ENCODE measurements at places on chromosomes 5 and 9.
A peak's percentile ranks its signal among the peaks of the same experiment; 100 is the strongest.

- DNase-seq = no peak
Observed at GRCh38 chr5:148376198-148376597, 7.6 kb upstream of the FBXO38 start.

- DNase-seq = no peak
Observed at GRCh38 chr9:117114768-117115167, 300.1 kb downstream of the ASTN2 start.

DNA sequence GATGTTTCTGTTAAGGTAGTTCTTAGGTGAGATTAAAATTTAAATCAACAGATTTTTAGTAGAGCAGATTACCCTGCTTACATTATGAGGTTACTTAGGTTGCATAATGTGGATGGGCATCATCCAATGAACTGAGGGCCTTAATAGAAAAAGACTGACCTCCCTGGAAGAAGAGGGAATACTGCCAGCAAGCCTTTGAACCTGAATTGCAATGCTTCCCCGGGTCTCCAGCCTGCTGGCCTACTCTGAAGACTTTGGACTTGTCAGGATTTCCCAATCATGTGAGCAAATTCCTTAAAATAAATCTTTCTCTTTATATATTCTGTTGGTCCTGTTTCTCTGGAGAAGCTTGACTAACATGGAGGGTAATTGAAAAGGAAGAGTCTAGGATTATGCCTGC, 542.1 kb upstream of the ARRDC3 start:
- DNase-seq = no peak

DNA sequence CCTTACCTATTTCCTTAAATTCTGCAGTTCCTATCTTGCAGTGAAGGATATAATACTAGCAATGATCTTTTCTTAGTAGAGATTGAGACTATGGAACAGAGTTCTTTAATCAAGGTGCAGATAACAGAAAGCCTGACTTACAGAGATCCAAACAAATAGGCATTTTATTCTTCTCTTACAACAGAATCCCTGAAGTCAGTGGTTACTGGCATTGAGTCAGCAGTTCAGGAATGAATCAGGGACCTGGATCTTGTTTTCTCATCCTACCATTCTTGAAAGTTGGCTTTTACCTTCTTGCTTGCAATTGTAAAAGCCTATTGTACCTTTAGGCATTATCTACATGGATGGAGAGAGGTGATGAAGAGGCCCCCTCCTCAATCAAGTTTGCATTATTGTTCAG, 47.5 kb upstream of the TLE4 start:
- DNase-seq = no peak

DNA sequence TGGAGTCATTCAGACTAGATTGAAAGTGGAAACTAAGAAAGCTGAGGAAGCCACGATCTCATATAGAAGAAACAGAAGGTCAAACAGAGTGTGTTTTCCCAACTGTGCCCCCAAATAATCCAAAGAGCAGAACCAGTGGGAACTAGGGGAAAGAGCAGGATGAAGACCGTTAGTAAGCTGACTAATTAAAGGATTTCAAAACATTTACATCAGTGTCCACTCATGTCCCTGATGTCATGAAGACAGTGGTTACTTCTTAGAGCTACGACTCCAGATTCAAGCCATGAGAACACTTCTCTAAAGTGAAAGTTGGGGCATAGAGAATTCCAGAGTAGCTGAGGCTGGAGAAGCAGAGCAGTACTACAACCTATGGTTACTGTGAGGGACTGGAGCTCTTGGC, 119.6 kb upstream of the SLC12A2 start:
- no peak for DNase-seq

GRCh38 chr5:139650031-139650688, 2.0 kb downstream of the CXXC5 start:
- DNase-seq = no peak

DNA sequence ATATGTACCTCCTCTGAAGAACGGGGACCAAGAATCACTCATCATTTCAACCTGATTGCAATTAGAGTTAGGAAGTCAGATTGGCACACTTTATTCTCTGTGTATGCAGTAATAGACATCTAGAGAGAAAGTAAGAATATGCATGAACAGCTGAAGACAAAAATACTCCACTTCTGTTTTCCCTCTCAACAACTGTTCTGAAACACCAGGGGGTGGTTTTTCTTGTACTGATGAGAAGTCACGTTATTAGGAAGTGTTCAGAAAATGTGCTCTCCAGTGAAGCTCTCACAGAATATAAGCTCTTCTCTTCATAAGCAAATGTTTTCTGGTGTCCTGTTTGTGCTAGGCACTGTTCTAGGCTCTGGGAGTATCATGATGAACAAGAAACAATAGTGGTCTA, 531.7 kb upstream of the C9orf72 start:
- no peak for DNase-seq

DNA sequence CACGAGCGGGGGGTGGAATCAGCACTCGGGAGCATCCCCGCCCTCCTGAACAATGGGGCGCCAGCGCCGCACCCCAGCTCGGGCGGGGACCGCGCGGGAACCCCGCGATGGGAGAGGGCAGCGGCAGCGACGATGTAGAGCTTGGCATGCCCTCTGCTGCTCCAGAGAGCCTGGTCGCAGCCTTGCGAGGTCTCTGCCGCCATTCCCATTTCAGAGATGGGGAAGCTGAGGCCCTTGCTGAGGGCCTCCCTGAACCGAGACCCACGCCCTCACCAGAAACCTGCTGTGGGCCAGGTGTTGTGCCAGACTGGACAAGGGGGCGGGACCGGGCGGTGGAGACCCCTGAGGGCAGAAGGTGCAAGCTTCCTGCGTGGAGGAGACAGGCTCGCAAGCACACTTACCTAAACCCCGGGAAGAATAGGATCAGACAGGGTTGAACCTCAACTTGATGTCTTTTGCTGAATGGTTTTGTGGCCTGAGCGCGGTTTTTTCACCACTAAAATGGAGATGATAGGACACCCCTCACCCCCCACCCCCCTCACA, 647 bp upstream of the MEGF9 start:
- no peak for DNase-seq

DNA sequence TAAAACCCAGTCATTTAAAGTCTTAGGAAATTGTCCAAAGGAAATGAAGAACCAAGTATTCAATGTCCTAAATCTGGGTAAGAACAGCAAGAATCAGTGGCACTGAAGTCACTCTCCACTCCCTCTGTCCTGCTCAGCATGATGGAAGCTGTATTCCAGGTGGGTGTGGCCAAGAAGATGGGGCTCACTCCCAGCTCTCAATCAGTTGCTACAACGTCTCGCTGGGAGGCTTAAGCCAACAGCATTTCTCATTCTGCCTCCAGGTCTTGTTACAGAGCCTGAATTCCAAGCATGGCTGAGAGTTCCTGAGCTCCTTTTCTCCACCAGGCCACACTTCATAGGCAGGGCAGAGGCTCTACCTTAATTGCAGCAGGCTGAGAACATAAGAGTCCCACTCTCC, 41.2 kb upstream of the TRIO start:
- no peak for DNase-seq

DNA sequence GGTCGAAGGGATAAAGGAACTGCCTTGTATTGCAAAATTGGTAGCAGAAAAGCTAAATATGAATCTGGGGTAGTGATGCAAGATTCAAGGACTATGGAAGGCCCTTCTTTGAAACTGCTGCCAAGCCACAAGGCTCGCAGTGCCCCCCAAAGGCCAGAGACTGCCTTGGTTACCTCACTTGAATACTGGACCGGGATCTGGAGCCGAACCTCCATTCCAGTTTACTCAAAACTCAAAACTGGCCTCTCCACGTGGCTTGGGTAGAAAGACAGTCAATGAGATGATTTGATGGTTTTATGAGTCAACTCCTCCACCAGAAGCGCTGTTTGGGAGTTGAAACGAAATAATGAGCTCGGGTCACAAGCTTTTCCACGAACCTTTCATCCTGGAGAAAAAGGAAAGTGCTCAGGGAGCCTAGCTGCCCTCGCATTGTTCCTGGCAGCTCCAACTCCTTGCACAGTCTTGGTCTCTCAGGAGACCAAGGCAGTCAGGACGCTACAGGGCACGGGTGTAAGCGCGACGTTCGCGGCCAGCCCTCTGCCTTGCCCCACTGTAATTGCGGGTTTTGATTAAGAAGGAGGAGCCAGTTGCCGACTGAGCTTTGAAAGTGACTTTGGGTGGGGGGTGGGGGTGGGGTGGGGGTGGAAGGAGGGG, 2.8 kb downstream of the ST8SIA4 start:
- DNase-seq = peak; percentile 53

DNA sequence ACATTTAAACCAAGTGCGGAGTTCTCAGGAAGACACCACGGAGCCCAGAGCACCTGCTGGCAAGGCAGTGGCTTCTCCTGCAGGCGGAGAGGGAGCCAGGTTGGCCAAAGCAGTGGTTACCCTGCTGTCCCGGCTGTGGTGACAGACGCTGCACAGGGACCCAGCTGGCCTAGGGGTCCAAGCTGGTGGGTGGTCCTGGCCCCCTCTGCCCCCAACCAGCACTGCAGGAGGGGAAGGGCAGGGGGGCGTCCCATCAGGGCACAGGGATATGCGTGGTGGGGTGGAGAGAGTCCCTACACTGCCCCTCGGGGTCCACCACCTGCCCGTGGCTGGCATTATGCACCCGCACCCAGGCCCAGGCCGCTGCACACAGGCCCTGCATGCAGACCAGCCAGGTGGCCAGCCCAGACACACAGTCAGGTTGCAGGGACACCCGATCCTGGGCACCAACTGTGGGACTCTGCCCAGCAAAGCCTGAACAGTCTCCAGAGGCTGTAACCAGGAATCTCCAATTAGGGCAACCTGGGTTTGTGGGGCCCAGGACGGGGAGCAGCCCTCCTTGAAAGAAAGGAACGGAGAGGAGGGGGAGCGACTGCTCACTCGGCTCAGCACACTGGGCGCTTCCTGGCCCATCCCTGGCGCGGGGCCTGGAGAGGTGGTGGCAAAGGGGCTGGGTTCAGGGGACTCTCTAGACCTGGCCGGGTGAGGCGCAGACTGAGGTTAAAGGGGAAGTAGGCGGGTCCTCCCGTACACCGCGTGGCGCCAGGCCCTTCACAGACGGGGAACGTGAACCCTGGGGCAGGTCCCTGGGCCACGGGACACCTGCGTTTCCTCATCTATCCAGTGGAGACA, 46.3 kb downstream of the NACC2 start:
- no peak for DNase-seq

DNA sequence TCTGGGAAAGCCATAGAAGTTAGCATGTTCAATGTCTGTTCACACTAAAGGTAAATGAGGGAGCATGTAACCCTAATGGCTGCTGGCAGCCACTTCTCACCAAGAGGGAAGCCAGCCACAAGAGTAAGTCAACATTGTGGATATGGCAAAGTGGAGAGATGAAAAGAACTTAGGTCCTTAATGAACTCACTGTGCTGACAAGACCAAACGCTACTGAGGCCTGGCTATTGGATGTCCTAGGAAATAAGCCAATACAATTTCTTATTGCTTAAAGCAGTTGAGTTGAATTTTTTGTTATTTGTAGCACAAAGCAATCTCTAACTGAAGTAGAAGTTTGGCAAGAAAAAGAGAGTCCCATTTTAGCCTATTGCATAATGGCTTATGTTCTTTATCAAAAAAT, 6.8 kb downstream of the GPR150 start:
- no peak for DNase-seq

GRCh38 chr9:76373173-76373783, 20.9 kb downstream of the RFK start:
- no peak for DNase-seq

GRCh38 chr5:73390972-73391371, 57.6 kb downstream of the FOXD1 start:
- no peak for DNase-seq

DNA sequence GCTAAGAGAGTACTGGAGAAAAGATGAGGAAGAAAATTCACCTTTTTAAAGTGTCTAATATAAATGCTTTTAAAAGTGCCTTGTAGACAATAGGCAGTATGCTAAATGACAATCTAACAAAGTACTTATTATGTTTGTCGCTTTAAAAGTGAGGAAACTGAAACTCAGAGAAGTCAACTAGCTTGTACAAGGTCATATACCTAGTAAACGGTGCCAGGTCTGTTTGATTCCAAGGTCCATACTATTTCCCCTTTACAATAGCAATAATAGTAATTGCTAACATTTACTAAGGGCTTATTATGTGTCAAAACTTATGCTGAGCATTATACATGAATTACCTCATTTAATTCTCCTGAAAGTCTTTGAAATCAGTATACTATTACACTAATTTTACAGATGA, 328.6 kb upstream of the SLC24A2 start:
- DNase-seq = no peak

DNA sequence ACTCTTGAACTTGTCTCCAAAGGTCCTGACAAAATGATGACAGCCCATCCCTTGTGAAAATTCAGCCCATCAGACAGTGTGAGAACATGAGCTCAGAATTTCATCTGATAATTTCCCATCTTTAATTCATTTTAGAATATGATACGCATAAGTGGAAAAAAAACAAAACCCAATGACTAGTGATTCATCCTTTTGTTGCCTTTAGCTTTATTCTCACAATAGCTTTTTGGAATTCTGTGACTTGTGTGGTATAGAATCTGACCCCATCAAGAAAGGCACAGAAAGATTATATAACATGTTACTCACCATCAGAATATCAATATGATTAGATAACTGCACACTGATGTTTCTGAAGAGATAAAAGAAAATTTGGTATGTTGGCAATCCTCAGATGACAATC, 16.1 kb upstream of the TMED7 start:
- DNase-seq = no peak

- no peak for DNase-seq
Observed at GRCh38 chr9:10242255-10242654, 370.5 kb downstream of the PTPRD start.

- DNase-seq = no peak
Observed at GRCh38 chr9:110668570-110669167, at the start of gene MUSK. Gene MUSK (plus strand): TSS chr9:110668791. CDS start chr9:110668905, 114 bp downstream.

GRCh38 chr5:66633754-66634153, 37.6 kb downstream of the MAST4 start:
- DNase-seq = no peak

GRCh38 chr9:76732341-76732958, 31.8 kb upstream of the PCA3 start:
- DNase-seq = no peak

GRCh38 chr9:109759589-109759988, 20.4 kb upstream of the PALM2AKAP2 start:
- DNase-seq = no peak

- DNase-seq = no peak
Observed at GRCh38 chr9:72485821-72486593, 35.4 kb upstream of the TMC1 start.

DNA sequence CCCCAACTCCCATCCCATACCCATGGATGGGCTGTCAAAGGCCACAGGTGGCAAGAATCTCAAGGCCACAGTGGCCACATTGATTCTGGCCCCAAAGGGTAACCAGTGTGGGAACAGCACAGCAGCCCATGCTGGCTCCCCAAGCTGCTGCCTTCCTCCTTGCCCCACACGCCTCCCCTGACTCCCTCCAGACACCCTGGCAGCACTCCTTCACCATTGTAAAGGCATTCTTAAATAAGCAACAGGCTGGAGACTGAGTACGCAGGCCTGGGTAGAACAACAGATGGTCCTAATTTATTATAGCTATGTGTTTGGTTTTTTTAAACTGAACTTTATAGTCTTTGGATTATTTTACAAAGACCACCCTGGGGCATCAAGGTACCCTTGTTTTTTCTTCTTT, 158.8 kb downstream of the TSSK1B start:
- no peak for DNase-seq

GRCh38 chr5:180209137-180209581, at the start of gene RASGEF1C:
Gene RASGEF1C (minus strand): TSS chr5:180209211. CDS start chr5:180138052, 71,159 bp downstream.
- peak; percentile 33 for DNase-seq

- no peak for DNase-seq
Observed at GRCh38 chr5:54924487-54924886, 60.9 kb downstream of the ESM1 start.

Measured in CD4-positive, alpha-beta T cell treated with Interferon gamma for 1 hour (primary cell).